ENCODE measurements at places on chromosomes 16 and 17. TPM values are rescaled to one million over a fixed set of nuclear protein-coding genes. Genes with fewer than 3 reads are reported as not detected.

The MPP3 gene
- 2.7 TPM for total RNA-seq

The RPA1 gene
- total RNA-seq: 36.0 TPM

The CMIP gene
- total RNA-seq: 23.3 TPM

The TOM1L1 gene
- 3.9 TPM for total RNA-seq

The TBC1D3 gene
- total RNA-seq: not detected

The DNAI2 gene
- total RNA-seq: not detected

The CSH2 gene
- not detected for total RNA-seq

The CD68 gene
- 28.8 TPM for total RNA-seq

The SDR42E1 gene
- 3.7 TPM for total RNA-seq

The TMEM132E gene
- total RNA-seq: not detected

The PRAC2 gene
- total RNA-seq: not detected

The IL32 gene
- 824 TPM for total RNA-seq

The TNFSF13 gene
- 5.5 TPM for total RNA-seq

The LPO gene
- total RNA-seq: not detected
